ENCODE measurements at places on chromosomes 16 and 17.

DNA sequence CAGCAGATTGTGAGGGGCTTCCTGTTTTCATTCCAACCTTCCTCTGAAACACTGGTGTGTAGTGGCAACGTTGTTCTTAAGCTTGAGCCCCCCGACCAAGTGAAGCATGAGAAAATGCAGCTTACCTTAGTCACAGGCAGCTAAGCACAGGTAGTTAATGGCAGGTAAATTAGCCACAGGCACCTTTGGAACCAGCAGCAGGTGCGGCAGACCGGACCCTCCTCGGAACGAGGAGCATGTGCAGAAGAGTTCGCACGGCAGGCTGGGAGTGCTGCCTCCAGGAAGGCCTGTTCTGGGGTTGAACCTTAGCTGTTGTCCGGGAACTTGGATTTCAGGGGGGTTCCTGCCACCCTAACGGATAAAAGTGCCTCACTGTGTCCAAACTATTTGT, 7.2 kb upstream of the IRF8 start:
- DNase-seq, result no peak

GRCh38 chr16:75083813-75084212, 32.8 kb downstream of the LDHD start:
- no peak for DNase-seq

DNA sequence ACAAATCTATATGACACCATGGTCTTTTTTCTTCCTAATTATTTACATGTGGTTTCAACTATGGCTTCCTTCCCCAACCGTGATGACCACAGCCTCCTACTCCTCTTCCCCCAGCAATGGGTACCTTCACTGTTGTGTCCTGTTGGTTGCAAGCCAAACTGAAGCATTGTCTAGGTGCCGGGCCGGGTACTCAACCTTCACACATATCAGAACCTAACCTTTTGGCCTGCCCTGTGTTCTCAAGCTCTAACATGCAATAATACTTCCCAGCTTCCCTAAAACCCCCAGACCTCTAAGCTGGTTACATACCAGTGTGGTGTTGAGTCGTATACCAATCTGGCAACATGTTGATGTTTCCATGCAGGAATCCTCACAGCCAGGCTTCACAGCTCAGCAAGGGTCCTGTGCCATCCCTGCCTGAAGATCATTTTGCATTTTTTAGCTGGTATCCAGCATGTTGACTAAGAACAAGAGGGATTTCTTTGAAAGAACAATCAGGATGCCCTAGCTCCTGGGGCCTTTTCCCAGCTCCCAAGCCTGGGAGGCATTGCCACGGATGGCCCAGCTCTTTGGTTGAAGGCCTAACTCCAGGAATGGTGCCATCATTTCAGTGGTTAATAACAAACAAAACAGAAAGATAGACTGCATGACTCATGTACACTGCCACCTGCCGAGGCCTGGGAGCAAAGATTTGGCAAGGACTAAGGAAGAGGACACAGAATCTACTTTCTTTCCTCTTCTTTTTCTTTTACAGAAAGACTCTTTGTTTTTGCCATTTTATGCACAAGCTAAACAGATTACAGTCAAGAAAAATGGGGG, 373.7 kb upstream of the SALL1 start:
- DNase-seq, result no peak

- no peak for DNase-seq
Measured at GRCh38 chr16:89554343-89554742, 6.1 kb upstream of the RPL13 start.

- no peak for DNase-seq
Measured at GRCh38 chr17:44934745-44935105, 12.8 kb downstream of the KIF18B start.

- DNase-seq, result no peak
Measured at GRCh38 chr16:51759329-51759728, 608.3 kb upstream of the SALL1 start.

- no peak for DNase-seq
Measured at GRCh38 chr17:72763981-72764380, 328.5 kb downstream of the SLC39A11 start.

DNA sequence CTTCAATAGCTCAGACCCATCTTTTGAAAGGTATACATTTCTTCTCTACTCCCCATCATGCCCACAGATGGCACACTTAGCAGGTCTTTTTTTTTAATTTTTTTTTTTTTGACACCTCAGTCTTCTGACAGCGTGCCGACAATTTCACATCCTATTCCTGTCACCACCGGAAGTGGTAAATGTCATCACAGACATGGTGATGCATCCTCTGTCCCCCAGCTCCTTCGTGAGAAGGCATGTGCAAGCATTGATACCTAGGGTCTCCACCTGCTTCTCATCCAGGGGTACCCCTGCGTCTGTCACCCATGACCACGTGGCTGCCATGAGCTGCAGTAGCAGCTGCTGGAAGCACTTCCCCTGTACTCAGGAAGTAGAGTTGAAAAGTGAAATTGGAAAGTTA, 35.6 kb downstream of the ELAC2 start:
- no peak for DNase-seq

DNA sequence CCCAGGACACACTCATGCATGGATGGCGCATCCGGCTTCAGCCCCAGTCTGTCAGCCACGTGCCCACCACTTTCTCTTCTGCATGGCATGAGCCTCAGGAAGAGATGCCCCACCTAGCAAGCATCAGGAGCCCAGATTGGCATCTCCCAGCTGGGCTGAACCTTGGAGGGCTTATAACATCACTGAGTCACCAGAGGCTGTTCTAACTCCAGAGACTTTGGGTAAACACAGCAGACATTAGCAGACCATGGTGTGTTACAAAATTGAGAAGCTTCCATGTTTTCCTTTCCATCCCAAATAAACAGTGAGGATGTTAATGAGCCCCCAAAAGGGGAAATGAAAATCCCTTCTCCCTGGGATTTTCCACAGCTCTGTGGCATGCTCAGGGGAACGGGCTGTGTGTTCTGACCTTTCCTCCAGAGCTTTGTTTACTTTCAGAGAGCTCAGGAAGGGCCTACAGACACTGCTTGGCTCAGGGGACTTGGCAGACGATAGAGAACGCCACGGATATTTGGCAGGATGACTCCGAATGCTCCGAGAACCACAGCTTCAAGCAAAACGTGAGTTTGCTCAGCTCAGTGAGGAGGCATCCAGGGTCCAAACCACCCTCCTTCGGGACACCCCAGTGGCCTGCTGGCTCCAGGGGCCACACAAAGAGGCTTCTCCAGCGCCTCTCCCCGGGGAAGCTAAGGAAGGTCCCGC, 16.5 kb downstream of the GLP2R start:
- DNase-seq, result no peak

DNA sequence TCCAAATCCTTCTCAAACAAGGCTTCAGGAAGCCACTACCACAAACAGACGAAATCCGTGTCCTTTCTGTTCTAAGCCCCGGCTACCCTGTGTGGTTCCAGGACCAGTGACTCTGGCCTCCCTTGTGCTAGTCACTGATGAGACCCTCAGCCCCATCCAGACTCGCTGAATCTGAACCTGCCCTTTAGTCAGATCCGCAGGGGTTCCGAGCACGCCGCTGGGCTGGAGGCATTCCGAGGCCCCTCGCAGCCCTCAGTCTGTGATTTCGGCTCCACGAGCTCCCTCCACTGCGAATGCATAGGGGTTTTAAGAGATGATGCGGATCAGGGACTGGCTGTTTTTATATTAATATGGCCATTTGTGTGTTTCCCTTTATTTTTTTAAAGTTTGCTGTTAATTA, 292.7 kb downstream of the IRF8 start:
- DNase-seq, result no peak

- DNase-seq, result no peak
Measured at GRCh38 chr16:86682219-86682904, 104.0 kb downstream of the FOXL1 start.

DNA sequence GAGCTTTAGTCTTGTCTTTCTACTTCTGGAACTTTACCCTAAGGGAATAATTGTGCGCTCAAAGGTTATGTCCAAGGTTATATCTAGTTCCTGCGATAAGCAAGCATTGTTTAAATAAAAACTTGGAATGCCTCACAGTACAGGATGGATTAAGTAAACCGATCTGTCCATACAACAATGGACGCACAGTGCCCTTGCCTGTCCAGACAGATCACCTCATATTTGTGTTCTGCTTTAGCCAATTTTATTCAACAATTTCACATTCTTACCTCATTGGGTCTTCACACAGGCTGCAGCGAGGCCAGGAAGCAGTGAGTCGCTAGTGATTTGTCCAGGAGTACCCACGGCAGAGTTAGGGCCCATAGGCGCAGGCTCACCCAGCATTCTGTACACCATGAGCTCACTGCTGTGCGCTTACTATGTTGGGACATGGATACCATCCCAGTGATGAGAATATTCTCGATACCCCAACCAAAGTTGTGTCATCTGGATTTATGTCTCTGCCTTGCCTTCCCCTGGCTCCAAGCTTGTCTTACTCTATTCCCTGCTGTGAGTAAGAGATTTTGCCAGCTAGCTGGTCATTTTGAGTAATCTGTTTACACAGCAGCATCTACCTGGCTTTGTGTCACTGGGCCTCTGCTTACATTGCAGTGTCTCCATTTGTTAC, 39.8 kb downstream of the USP43 start:
- DNase-seq, result no peak

DNA sequence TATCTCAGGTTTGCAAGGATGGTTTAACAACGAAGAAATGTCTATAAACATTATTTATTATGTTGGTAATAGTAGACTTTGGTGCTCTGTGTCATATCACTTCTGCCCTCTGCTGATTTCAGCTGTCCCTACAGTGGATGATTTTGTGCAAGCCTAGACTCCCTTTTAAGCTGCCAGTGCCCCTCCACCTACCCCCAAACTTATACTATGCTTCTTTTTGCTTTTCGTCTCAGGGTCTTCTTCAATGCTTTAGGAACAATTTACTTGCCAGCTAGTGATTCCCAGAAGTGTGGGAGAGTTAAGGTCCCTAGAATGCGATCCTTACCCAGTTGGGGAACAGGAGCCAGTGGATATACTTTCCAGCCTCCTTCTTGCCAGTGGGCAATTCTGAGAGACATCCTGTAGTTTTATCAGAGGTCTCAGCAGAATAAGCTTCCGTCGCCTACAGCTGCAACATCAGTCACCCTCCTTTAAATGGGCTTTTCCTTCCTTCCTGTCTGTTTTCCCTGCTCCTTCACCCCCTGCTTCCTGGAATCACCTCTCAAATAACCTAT, 4.1 kb downstream of the ICAM2 start:
- no peak for DNase-seq

- DNase-seq, result no peak
Measured at GRCh38 chr16:14337303-14338191, 266.4 kb downstream of the MRTFB start.
